SK-N-DZ (cell line): ENCODE measurements at places on chromosomes 3 and 15.

DNA sequence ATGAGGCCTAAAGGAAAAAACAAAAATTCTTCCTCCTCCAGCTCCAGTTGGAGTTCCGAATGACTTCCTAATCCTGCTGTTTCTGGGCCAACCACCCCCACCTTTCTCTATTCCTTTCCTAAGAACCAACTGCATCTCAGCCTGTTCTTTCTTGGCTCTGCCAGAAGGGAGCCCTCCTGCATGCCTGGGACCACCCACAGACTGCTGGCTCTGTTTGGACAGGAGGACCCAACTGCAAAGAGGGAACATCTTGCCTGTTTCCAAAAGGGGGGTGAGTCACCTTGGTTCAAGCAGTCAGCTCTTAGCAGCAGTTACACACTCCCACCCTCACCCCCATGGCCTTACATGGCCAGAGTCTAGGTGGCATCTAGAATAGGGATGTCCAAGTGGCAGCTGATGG is 116.0 kb upstream of the PRICKLE2 start:
- no peak for DNase-seq

- no peak for DNase-seq
Measured at GRCh38 chr15:42498212-42499068, 3.0 kb downstream of the SNAP23 start.

- no peak for DNase-seq
Measured at GRCh38 chr15:52037889-52038505, 19.0 kb downstream of the MAPK6 start.

DNA sequence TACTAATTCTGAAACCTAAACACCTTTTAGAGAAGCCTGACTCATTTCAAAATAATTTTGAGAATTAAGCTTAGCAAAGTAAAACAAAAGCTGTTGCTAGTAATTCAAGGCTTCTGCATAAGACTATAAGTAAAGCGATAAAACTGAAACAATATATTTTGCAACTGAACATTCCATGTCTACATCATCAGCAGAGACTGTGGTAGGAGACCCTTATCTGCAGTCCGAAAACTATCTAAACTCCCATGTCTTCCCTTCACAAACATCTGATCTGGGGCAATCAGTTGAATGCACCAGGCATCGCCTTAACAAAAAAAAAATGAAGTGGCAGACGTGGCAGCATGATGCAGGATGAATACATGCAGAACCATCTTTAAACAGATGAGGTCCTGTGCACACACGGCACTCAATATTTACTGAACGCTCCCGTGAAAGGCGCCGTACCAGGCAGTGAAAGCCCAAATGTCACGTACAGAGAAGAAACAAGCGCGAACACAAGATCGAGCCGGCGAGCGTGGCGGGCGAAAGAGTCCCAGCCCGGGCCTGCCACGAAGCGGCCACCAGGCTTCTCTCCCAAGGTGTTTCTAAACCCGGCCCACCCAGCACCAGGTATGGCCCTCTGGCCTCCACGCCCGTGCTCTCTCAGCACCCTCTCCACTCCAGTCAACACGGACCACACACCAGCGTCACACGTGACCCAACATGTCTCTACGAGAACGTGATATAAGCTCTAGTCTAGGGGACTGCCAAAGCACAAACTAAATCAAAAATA is 63.0 kb downstream of the CHSY1 start:
- DNase-seq, result no peak

- no peak for DNase-seq
Measured at GRCh38 chr3:111070772-111071256, 802 bp upstream of the NECTIN3 start.

DNA sequence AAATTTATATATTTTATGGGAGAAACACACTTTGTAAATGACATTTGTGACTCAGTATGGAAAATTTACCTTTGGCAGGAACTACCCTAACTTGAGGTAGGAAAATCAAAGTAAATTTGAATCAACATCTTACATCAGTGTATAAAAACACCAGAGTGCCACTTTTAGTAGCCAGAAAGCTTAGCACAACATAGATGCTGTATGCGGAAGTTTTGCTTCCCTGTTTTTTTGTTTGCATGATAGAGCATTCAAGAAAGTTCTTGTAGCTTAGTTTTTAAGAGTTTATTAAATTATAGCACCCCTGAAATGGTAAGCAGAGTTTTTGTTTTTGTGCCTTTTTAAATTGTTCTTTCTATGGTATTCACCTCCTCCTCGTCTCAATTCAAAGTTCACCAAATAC is 120.8 kb upstream of the RAP2B start:
- no peak for DNase-seq

DNA sequence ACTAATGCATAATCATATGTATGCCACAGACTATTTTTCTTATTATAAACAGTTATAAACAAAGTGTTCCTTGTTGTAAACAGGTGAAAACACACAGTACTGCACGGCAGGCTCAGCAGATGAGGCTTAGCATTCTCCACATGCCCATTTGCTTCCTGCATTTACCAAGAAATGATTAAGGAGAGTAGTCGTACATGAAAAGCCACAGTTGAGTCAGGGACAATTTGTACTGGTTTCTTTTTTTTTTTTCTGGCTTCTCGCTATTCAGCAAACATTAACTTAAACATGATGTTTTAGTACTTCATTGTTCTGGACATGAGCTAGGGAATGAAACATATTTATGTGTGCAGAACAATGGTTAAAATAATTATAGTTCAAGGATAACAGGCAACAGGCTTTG is 63.4 kb downstream of the GHSR start:
- no peak for DNase-seq

- no peak for DNase-seq
Measured at GRCh38 chr3:112412494-112412893, 79.5 kb downstream of the CD200 start.

- DNase-seq, result no peak
Measured at GRCh38 chr3:126200534-126200933, 20.1 kb upstream of the ALDH1L1 start.

DNA sequence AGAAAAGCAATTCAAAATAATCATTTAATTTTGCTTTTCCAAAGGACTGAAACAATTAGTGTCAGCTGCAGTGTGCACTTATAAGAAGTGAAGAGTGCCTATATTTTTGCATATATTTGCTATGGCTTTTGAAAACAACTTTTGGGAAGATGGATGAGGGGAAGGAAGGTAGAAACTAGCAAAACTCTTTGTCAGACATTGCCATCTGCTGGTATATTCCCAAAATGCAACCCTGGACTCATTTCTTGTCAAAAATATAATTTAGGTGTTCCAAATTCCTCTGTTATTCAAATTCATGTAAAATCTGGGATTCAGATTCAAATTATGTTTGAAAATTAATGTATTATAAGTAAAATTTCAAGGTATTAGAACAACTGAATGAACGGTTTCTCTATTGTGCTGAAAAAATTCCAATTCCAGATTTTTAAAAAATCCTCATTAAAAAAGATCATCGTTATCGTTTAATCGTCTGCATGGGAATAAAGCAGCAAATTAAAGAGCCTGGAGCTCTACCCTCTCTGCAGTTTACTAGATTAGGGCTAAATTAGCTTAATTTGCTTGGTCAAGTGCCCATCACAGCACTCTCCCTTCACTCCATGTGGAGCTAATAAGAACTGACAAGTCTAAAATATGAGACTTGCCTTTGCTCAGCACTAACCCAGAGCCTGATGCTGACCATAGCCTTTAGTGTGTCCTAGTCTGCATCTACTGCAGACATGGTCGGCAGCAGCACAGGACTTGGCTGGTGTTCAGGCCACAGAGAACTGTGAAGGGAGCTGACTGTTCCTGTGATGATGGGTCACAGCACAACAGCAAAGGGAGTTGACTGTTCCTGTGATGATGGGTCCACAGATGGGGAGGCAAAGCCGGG is 67.9 kb upstream of the MITF start:
- DNase-seq, result peak; percentile 90

GRCh38 chr15:71634820-71635560 is 175.4 kb upstream of the NR2E3 start:
- no peak for DNase-seq
